Thoracic aorta (tissue), 2 donors: ENCODE measurements at places on chromosomes 6 and 20. TPM values are rescaled to one million over a fixed set of nuclear protein-coding genes. Genes with fewer than 3 reads are reported as not detected.

- DNase-seq: no peak
These were observed 77.5 kb downstream of the CDH22 start for GRCh38 chr20:46230801-46231282.

Gene ADAM33
- 177 TPM for total RNA-seq

DNA sequence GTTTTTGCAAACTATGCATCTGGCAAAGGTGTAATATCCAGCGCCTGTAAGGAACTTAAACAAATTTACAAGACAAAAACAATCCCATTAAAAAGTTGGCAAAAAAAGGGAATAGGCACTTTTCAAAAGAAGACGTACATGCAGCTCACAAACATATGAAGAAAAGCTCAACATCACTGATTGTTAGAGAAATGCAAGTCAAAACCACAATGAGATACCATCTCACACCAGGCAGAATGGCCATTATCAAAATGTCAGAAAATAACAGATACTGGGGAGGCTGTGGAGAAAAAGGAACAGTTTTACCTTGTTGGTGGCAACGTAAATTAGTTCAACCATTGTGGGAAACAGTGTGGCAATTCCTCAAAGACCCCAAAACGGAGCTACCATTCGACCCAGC is 54.2 kb downstream of the TSBP1 start:
- no peak for DNase-seq

DNA sequence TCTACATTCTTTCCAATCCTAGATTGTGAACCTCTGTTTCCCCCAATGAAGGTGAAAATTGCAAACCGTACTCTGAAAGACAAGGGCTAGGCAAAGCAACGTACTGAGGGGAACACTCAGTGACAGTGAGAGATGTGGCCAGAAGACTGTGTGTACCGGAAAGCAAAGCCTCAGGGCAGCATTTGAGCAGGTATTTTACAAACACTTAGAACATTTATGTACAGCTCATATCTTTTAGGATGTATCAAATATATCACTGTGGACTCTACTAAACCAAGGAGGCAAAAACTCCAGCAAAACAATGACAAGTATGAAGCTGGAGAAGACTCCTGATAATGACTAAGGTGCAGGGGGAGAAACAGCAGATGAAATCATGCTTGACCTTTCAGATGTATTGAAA is 236.9 kb downstream of the FOXC1 start:
- DNase-seq: no peak

Gene LY6G6D
- total RNA-seq: not detected

DNA sequence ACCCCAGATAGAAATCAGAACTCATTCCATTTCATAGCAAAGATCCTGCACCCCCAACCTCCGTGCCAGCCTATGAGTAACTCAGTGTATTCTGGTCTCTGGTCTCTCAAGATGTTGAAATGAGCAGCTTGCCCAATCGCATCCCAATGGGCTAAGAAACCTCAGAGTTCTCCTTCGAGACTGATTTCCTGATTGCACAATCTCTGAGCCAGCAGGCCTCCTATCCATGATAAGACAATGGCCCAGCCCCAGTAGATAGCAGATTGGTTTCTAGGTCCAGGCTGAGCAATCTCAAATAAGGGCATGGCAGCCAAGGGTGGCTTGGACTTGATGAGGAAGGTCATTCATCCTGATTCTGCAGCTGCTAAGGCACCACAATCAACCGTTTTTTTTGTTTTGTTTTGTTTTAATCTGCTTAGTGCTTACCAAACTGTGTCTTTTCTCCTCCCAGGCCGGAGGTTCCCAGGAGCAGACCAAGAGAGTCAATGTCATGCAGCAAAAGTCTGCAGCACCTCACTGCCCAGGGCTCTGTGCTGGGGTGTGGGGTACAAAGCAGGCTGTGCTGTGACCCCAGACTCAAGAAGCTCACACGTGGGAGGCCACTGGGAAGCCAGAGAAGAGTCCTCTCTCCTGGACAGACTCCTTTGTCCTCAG is 125.1 kb upstream of the NXT1 start:
- DNase-seq: peak; percentile 47

Gene RAB44
- 0.27 TPM for total RNA-seq

- DNase-seq: no peak
These were observed 492.1 kb upstream of the CHD6 start for GRCh38 chr20:42110301-42110700.

Gene HLA-DRB1
- 50.0 TPM for total RNA-seq

DNA sequence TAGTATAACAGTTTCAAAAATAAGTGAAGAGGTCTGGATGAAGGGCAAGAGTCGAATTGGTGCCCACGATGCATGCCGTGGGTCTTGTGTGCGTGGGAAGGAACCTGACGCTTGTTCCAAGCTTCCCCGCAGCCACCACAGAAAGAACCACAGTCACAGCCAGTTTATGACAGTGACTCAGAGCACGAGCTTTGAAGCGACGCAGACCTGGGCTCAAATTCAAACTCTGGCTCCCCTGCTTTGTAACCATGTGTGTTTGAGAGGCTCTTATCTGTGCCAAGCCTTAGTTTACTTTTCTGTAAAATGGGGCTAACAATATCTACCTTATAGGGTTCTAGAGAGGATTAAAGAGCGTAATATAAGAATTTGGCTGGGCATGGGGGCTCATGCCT is 65.5 kb downstream of the SYNJ2 start:
- no peak for DNase-seq

GRCh38 chr6:151616091-151616513 is 122.3 kb downstream of the CCDC170 start:
- no peak for DNase-seq

- DNase-seq: no peak
These were observed 922.8 kb downstream of the QKI start for GRCh38 chr6:164337024-164337924.

- no peak for DNase-seq
These were observed 18.0 kb downstream of the DYNLT1 start for GRCh38 chr6:158626360-158627167.

Gene MMS22L
- total RNA-seq: 4.3 TPM

Gene CRISP3
- total RNA-seq: not detected

Gene PAX1
- not detected for total RNA-seq

GRCh38 chr20:64038565-64039292 is 2.7 kb downstream of the C20orf204 start:
- no peak for DNase-seq

- no peak for DNase-seq
These were observed 4.6 kb downstream of the THBS2 start for GRCh38 chr6:169249057-169249456.

Gene EYA2
- total RNA-seq: 3.5 TPM

- DNase-seq: no peak
These were observed 250.5 kb upstream of the PRND start for GRCh38 chr20:4471221-4471620.

Gene C6orf58
- total RNA-seq: not detected

GRCh38 chr20:63698739-63699465 is 2.5 kb downstream of the TNFRSF6B start:
- no peak for DNase-seq

Gene TRIM31
- total RNA-seq: 2.0 TPM

Gene SLC22A2
- not detected for total RNA-seq

- DNase-seq: no peak
These were observed 95.9 kb upstream of the ADGRF1 start for GRCh38 chr6:47138046-47138445.

- no peak for DNase-seq
These were observed 17.4 kb downstream of the PDRG1 start for GRCh38 chr20:31934491-31934890.

Gene MDFI
- 10.3 TPM for total RNA-seq

DNA sequence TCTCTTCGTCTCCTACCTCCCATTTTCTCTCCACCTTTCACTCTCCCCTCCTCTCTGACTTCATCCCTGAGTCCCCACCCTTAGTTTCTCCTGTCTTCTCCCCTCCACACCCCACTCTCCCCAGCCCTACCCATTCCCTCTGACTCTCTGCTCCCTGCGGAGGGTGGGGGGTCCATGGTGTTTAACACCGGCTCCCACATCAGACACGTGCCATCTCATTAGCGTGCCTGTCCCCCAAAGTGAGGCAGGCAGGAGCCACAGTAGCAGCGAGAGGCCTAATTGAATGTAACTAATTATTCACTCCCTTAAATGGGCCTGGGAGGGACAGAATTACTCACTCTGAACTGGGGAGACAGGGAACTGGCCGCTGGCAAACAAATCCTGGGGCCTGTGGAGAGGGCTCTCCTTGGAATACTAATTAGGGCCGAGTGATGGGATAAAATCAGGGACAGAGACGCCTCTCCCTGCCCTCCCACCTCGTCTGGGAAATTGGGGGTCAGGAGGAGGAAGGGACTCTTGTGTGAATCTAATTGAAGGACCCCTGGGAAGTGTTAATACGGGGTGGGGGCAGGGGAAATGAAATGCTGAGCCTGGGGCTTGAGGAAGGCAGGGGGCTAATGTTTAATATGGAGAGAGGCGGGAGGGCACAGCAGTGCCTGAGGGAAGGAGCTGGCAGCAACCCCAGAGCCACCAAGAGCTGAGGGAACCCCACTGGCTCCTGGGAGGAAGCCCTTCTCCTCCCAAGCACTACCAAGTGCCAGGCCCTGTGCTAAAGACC is 17.9 kb downstream of the CD40 start:
- DNase-seq: no peak

Gene GSTA1
- total RNA-seq: not detected

- peak; percentile 37 for DNase-seq
These were observed at the start of gene RBBP9 for GRCh38 chr20:18496740-18497592. Gene RBBP9 (minus strand): TSS chr20:18497225. CDS start chr20:18497167, 58 bp downstream.

DNA sequence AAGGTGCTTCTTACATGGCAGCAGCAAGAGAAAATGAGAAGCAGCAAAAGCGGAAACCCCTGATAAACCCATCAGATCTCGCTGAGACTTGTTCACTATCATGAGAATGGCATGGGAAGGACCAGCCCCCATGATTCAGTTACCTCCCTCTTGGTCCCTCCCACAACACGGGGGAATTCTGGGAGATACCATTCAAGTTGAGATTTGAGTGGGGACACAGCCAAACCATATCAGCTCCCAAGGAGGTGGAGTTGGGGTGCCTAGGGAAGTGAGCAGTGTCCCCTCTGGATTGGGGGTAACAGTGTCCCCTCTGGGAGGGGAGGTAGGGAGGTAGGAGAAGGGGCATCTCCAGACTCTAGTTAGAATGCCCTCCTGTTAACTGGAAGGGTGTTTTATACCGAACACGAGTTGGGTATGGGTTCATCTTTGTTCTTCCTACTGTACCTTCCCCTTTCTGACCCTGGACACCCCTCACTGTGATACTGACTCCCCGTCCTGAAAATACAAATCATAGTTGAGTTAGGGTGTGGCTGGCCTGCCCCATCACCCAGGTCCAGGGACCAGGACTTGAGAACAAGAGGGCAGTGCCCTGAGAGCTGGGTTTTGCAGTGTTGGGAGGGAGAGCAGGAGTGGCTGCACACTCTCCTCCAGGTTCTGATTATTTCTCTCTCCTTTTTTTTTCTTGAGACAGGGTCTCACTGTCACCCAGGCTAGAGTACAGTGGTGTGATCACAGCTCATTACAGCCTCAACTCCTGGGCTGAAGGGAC is 62.0 kb downstream of the EFCAB8 start:
- no peak for DNase-seq

DNA sequence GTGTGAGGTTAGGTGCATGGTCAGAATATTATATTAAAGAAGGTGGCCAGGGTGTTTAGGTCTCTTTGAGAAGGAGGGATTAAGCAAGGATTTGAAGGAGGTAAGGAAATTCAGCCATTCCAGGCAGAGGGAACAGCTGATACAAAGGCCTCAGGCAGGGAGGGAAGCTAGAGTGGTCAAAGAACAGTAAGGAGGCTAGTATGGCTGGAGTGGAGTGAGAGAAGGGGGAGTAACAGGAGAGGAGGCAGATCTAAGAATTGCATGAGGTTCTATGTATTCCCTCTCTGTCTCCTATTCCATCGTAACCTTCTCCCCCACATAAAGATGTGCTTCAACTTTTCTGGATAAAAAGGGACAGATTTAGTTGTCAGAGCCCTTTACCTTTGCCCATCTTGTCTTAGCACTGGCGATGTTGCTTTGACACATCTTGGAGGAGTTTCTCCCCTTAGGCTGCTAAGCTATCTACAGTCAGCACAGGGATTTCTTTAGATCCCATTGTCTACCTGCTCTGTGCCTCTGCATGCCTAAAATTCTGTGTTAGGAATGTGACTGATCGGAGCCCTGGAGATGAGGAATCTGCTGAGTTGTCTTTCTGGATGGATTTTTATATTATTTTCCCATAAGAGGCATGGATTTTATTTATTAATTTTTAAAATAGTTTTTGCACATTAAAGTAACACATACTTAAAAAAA is 59.9 kb downstream of the KLHL31 start:
- DNase-seq: no peak

DNA sequence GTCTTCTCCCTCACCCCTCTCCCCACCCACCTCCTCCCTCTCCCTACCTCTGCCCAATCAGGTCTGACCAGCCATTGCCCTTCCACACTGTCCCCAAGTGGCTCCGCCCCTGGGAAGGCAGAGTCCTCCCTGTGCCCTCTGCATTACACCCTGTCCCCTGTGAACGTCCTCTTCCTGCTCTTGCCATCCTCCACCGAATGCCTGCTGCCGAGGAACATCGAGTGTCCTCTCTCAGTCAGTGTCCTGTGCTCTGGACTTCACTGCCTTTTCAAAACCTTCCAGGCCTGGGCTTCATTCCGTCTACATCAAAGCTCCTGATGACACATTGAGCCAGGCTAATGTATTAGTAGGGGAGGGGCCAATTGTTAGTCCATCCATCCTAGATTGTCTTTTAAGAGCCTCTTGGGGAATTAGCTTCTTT is 3.3 kb upstream of the PACSIN1 start:
- no peak for DNase-seq

GRCh38 chr20:58895448-58896180 is 43.1 kb downstream of the GNAS start:
- DNase-seq: no peak

Gene FAM83B
- total RNA-seq: not detected

GRCh38 chr20:45842169-45842812 is 8.7 kb downstream of the SNX21 start:
- no peak for DNase-seq

Gene TXLNB
- total RNA-seq: 0.81 TPM
